HS-27A (cell line): ENCODE measurements at places on chromosomes 6 and 20.

DNA sequence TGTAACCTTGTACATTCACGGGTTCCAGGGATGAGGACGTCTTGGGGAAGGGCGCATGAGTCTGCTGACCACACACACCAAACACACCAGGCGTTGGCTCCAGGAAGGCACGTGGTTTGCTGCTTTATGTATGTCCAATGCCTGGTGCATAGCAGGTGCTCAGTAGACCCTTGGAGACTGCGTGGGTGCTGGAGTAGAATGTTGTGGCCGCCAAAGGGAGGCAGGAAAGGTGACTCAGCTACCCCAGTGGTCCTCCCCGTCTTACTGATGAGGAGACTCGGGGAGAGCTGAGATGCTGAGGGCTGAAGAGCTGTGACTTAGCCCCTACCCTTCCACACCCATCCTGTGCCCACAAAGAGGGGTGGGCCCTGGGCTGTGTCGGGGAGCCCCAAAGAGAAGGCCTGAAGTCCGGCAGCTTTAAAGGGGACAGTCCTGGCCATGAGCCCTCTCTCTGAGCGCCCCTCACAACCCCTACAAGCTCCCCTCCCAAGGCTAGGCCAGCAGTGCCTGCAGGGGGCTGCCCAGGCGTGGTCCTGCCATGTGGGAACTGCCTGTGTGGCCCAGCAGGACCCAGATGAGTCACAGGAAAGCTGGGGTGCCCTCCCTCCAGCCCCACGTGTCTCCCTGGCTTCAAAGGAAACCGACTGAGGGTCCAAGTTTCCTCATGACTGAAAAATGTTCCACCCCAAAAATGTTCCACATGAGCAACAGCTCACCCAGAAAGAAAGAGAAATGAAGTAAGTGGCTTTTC is 28.0 kb upstream of the PTGIS start:
- DNase-seq = no peak

- no peak for DNase-seq
These were observed 192.5 kb upstream of the ZFP64 start for GRCh38 chr20:52383995-52384621.

GRCh38 chr6:28208111-28208659 is 16.9 kb upstream of the ZSCAN9 start:
- DNase-seq = no peak

DNA sequence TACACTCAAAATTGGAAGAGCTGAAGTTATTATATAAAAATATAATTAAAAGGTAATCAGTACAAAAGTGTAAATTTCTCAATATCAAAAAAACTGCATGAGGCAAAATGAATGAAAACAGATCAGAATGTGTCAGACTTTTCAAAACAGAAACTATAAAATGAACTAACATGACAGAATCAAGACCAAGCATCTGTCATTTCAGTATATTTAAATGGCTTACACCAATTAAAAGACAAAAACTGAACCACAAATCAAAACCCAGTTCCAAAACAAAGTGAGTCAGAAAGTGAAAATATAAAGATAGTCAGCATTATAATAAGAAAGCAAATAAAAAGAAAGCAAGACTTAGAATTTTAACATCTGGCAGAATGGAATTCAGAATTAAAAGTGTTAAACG is 289.7 kb downstream of the UBE3D start:
- DNase-seq = no peak

DNA sequence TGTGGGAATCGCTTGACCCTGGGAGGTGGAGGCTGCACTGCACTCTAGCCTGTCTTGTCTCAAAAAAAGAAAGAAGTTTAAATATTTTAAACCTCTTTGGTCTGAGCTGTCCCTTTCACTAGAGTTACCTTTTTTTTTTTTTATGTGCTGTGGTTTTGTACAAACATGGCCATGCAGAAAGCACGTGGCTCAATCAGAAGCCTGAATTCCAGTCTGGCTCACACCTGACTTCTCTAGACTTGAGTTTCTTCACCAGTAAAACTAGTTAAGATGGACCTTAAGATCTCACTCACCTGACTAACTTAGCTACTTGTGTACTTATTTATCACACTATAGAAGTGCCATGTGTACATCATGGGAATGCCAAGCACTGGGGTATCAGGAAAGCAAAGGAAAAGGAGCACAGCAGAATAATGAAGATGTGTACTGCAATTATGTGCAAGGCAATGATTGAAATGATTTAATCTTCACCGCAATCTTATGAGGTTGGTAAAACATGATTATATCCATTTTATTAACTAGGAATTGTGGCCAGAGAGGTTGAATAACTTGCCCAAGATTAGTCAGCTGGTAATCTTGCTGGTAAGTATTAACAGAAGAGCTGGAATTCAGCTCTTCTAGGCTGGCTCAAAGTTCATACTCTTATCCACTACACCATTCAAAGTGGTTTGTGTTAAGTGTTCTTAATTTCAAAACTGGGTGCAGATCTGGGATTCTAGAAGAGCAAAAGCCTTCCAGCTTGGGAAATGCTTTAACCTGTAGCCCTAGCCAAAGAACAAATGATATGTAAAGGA is 10.7 kb downstream of the HMGN3 start:
- no peak for DNase-seq

DNA sequence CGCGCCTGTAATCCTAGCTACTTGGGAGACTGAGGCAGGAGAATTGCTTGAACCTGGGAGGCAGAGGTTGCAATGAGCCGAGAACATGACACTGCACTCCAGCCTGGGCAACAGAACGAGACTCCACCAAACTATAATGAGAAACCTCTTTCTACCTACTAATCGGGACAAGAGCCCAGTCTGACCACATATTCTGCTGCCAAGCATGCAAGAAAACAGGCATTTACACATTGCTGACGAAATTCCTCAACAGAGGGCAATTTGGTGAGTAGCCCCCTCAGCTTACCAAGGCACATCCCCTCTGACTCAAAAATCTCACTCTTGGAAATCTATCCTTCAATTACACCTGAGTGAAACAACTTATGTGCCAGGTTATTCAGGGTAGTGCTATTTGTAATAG is 81.2 kb downstream of the SLC23A2 start:
- DNase-seq = no peak

GRCh38 chr20:53809217-53809616 is 215.6 kb upstream of the ZNF217 start:
- no peak for DNase-seq

GRCh38 chr20:46995561-46996142 is 101.0 kb downstream of the EYA2 start:
- no peak for DNase-seq

DNA sequence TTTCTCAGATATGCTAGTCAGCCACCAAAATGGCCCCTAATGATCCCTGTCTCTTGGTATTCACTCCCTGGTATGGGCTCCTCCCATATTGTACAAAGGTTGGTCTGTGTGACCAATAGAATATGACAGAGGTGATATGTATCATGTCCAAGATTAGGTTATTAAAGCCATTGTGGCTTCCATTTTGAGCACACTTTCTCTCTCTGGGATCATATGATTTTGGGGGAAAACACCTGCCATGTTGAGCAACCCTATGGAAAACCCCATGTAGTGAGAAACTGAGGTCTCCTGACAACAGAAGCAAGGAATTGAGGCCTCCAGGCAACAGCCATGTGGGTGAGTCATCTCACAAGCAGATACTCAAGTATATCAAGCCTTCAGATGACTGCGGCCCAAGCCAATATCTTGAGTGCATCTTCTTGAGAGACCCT is 7.1 kb upstream of the ZNF318 start:
- no peak for DNase-seq

- DNase-seq = peak; percentile 19
These were observed 113.5 kb downstream of the SLC22A3 start for GRCh38 chr6:160461641-160462040.

DNA sequence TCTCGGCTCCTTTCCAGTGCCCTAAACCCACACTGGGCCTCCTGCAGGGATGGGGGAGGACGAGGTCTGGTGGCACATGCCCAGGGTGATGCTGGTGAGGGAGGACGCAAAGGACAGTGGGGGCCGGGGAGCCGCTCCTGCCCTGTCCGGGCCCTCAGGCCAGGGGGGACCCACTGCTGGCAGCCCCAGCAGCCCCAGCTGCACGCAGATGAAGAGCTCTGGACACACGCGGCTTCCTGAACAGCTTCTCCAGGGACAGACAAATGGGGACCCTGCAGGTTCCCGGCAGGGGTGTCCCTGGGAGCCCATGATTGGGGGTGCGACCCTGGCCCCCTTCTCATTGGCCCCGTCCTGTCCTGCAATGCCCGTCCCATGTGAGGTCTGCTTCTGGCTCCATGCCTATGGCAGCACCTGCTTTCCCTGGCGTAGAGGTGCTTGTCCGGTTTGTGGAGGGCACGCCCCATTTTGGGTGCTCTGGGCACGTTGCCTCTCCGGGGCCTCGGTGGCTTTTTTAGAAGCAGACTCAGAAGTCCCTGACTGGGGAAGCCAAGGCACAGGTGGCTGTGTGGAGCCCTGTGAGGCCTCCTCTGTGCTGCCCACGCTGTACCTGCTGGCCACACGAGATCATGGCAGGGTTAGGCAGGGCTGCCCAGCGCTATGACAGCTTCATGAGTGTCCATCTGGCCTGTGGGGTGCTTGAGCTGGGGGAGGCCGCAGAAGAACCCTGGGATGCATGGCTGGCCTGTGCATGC is 15.4 kb upstream of the TNFRSF6B start:
- DNase-seq = no peak

- DNase-seq = no peak
These were observed 14.0 kb upstream of the TOP1 start for GRCh38 chr20:41014561-41015088.

- no peak for DNase-seq
These were observed 31.9 kb upstream of the SYNCRIP start for GRCh38 chr6:85674604-85675003.

DNA sequence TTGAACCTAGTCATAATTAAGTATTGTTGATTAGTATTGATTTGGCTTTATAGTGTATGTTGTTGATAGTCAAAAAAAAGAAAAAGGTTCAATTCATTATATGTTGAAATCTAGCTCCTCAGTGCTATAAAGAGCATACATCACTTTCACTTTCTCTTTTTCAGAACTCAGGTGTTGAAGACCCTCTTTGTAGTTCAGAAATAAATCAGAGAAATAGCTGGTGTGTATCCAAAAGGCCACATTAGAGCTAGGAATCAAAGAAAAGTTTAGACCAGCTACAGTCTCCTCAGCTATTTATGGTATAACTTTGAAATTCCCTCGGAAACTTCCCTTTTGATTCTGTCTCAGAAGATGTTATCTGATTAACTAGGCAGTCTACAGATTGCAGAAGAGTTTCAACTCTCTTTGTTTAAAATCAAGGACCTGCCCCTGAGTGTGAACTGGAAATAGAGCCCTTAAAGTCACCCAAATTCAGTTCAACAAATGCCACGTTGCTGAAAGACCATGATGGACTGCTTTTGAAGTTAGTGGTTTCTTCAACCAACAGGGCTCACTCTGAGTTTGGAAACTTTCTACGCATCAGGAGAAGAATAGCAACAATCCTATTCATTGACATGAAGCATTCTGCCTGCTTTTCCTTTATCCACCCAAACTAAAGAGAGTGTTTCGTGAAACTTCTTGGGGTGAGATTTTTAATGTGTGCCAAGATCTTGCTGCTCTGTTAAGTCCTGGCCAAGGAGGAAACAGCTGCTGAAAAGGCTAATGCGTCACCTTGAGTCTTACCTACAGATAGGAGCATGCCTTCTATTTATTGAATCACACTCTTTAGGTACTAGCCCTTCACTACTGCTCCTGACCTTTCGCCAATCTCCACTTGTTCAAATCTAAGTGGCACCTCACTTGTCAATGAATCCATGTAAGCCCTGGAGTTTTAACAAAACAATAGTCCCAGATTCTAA is 111.7 kb downstream of the TNFRSF21 start:
- no peak for DNase-seq

GRCh38 chr6:78132671-78133410 is 480.0 kb downstream of the MEI4 start:
- no peak for DNase-seq

DNA sequence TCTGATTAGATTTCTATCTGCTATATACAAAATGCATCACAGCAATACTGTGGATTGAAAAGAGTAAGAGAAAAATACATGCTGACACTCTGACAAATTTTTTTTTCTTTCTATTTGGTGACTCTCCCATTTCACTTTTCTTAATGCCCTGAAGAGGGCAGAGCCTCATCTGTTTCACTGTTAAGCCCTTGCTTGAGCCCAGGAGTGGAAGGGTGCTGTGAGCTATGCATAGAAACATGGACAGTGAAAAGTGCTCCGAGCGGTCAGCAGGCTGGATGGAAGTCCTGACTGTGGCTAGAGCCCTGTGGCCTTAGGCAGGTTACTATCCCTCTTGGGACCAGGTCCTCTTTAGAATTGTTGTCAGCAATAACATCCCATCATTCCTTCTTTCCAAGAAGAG is 17.4 kb upstream of the CSE1L start:
- no peak for DNase-seq

GRCh38 chr6:118959903-118960302 is 24.9 kb upstream of the MCM9 start:
- no peak for DNase-seq

GRCh38 chr6:52231406-52232127 is 12.7 kb downstream of the IL17F start:
- no peak for DNase-seq

- no peak for DNase-seq
These were observed 27.4 kb upstream of the ABT1 start for GRCh38 chr6:26569433-26569764.

- DNase-seq = no peak
These were observed 274.2 kb upstream of the CDH4 start for GRCh38 chr20:60977901-60978300.
